Activated gamma-delta T cell (primary cell): ENCODE measurements at places on chromosomes 6 and 20.

- no peak for DNase-seq
Observed at GRCh38 chr20:59331721-59332329, 31.4 kb downstream of the EDN3 start.

DNA sequence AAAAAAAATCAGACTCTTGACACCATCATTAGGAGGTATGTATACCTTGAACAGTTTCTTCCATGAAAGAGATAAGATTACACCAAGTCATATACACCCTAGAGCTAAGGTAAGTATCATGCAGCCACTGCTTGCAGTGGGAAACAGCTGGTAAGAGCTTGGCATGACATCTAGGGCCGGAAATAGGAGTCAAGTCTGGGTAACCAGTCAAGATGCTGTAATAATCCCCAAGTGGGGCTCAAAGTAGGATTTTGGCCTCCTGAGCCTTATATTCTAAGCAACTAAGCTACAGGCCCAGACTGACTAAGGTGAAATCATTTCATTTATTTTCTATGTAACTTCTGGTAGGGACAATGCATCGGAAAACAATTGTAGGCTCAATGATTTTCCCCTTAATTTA lies 23.9 kb downstream of the TRERF1 start:
- no peak for DNase-seq

- DNase-seq, result no peak
Observed at GRCh38 chr6:107103082-107103481, 12.2 kb downstream of the BEND3 start.

- no peak for DNase-seq
Observed at GRCh38 chr6:127972815-127973214, 72.0 kb upstream of the THEMIS start.

DNA sequence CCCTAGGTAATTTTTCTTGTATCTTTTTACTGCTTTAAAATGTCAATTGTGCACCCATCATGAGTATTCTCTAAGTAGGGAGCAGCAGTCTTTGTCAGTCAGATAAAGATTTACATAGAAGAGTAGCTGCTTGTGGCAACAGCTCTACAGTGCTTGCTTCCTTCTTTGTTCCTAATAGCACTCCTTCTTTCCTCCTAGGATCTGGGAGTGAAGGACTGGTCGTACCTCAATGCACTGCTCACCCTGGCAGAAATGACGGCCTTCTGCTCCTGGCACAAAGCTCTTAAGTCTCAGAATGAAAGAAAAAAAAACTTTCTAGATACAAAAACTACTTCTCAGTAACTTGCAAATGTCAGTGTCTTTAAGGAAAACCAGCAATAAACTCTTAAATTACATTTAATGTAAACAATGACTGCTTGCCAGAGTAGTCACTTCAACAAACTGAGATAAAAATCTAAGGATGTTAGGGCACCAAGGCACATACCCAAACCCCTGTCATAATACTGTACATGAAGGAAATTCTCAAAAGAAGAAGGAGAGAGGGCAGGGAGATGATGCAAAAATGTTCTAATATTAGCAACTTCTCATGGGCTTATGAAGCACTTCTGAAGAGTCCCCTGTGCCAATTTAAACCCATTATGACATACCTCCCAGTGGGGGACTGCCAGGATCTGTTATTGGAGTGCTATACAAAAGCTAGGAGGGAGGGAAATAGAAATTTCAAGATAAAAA lies 34.0 kb downstream of the NCOA6 start:
- DNase-seq, result no peak

DNA sequence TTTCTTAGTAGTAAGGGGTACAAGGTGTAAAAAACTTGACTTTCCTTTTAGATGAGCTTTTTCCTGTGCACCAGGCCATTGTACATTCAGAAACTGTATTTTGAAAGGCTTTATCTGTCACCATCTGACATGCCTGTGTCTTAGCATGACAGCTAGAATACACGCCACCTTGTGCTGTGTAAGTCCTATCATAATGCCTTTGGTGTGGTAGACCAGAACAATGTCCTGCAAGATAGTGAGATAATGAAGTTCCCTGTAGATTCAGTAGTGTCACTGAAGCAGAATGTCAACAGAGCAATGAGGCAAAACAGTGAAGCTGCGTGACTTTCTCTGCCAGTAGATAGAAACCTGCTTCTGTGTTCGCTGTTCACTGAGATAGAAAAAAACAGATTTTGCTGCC lies 105.8 kb downstream of the JAG1 start:
- no peak for DNase-seq

DNA sequence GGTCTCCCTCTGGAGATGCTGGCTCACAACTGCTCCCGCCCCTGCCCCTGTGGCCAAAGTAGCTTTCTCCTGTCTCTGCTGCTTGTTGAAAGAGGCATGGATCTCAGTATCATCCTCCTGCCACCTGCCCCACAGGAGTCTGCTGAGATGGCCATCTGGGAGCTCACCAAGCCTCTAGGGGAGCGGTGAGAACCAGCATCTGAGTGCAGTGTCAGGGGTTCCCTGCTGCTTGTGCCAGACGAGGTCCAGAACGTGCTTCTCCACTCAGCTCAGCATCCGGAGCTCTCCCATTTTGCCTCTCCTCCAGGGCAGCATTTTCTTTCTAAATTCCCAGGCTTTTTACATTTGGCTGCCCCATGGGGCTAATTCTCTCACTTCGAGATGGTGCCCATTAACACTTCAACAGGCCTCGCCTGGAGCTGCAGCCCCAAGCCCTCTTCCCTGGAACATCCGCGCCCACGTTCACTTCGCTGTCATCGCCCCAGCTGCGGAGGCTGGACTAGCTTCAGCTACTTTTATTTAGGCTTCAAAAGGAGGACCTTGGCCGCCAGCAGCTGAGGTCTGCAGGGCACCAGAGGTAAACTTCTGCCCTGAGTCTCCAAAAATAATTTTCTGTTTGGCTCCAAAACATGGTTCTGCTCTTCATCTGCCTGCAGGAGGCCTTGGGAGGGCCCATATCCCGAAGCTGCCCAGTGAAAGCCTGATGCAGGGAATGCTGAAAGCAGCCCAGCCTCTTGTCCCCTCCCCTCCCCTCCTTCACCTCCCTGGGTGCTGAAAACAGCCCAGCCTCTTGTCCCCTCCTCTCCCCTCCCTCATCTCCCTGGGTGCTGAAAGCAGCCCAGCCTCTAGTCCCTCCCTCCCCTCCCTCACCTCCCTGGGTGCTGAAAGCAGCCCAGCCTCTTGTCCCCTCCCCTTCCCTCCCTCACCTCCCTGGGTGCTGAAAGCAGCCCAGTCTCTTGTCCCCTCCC lies 25.2 kb upstream of the MLN start:
- DNase-seq, result no peak

GRCh38 chr6:142644866-142645265 lies 300.1 kb downstream of the HIVEP2 start:
- no peak for DNase-seq

- DNase-seq, result no peak
Observed at GRCh38 chr20:17835240-17835933, 133.2 kb downstream of the SNX5 start.

DNA sequence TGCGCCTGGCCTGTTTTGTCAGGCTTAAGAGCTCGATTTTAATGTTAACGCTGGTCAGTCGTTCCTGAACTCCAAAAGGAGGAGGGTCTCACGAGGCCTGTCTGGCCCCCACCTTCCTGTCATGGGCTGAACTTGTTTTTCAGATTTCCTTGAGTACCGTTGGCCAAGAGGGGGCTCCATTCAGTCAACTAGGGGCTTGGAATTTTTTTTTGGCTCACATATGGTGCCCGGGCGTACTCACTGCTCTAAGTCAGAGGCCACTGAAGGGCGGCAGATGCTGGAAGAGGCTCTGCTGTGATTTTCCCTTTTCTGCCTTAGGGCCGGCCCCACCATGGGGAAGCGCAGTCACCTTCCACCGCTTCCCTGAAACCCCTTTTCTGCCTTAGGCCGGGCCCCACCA lies 6.9 kb upstream of the BIRC7 start:
- DNase-seq, result no peak

- no peak for DNase-seq
Observed at GRCh38 chr6:170124836-170125235, 166.0 kb downstream of the DLL1 start.

- no peak for DNase-seq
Observed at GRCh38 chr6:56803594-56803993, 151.3 kb upstream of the BEND6 start.

- DNase-seq, result no peak
Observed at GRCh38 chr20:7893014-7893730, 47.1 kb downstream of the HAO1 start.

- DNase-seq, result no peak
Observed at GRCh38 chr20:16491294-16491905, 81.8 kb downstream of the KIF16B start.

GRCh38 chr20:63778034-63778752 lies 38.6 kb downstream of the SLC2A4RG start:
- no peak for DNase-seq

DNA sequence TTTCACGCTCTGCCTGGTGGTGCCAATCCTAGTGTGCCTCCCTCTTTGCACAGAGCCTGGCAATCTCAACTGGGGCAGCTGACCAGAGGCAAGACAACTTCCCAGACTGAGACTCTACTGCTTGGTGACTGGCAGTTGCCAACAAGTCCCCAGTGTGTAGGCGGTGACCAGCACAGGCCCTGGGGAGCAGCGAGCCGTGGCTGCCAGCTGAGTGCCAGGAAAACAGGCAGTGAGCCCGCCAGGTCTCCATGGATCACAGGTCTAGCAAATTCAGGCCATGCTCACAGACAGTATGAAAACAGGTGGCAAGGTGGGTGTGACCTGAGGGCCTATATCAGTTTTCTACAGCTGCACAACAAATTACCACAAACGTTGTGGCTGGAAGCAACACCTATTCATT lies 289.9 kb downstream of the KIF16B start:
- no peak for DNase-seq

GRCh38 chr6:141783585-141783984 lies 349.1 kb upstream of the GJE1 start:
- DNase-seq, result no peak

GRCh38 chr20:2835331-2835796 lies 5.1 kb downstream of the PCED1A start:
- no peak for DNase-seq

GRCh38 chr6:134097114-134097707 lies 44.8 kb upstream of the SLC2A12 start:
- no peak for DNase-seq

- DNase-seq, result no peak
Observed at GRCh38 chr6:41970436-41970846, 28.8 kb upstream of the CCND3 start.

DNA sequence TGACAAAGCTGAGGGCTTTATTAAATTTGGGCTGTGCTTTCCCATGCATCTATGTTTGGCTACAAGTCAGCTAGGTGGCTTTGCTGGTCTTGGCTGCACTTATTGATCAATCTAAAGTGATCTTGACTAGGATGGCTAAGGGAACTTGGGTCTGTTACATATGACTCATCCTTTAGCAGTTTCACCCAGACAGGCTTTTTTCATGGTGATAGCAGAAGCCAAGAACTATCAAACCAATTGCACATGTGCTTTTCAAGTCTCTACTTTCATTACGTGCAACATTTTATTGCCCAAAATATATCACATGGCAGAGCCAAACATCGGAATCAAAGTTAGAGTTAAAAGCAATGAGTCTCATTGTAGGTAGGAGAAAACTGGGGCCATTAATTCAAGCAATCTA lies 626.3 kb downstream of the TENT5A start:
- no peak for DNase-seq

DNA sequence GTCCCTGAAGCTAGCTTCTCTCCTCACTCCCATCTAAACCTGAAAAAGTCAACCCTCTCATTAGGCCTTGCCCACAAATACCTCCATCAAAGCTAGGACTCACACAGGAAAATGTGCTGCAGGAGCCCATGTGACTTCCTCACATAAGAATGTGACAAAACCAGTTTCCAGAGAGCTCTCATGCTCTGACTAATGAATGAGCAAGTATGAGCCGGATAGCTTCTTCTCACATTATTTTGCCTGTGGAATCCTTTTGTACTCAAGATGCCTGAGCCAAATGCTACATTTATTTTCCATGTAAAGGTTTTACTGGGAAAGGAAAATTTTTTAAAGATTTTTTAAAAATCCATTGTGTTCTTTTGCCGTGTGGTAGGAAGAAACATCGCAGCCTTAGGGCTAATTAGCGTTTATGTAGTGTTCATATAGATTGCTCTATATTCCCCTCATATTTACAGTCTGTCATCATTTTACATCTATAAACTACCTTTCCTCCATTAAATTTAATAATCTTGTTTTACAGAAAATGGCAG lies 68.6 kb upstream of the CCN6 start:
- DNase-seq, result no peak

DNA sequence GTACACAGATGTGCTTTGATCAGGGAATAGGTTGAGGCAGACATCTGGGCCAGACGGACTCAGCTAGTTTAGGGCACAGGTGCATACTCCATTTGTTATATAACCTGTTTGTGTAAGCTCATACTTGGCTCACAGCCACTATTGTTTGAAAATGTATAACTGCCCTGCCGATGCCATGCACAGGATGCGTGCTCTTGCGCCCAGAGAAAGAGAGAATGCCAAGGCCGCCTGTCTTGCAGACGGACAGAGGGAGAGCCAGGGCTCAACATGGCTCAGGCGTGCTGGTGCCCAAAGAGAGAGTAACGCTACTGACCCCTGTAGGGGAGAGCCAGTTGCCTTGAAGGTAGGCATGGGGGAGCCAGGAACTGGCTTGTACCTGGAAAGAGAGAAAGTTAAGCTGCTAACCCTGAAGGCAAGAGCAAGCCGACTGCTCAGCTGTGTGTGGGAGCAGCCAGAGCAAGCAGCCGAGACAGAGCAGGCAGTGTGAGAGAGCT lies 57.7 kb downstream of the FAM229B start:
- no peak for DNase-seq

DNA sequence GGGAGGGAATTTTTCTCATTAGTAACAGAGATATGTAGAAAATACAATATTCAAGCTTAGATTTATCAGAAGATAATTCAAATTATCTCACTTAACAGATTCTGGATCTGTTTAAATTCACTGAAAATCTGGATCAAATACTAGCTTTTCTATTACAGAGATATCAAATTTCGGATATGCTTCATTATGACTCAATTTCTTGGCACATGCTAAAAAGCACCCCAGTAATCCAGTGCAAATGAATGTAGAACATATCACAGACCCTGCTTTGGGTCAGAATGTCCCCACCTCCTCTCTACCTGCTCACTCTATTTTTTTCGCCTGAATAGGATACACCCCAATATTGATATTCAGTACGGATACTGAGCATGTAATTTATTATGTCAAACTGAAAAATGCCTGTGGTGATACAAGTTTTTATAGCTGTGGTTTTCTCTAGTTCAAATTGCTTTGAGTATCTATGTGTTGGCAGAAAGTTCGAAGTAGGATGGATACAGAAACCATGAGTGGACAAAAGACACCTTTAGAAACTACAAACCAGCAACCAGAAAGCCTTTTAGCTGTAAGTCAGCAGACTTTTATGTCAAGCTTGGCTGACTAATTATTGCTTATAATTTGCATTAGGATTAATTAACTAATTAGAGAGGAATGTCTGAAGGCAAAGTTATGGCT lies 290.0 kb downstream of the TFAP2B start:
- DNase-seq, result no peak

DNA sequence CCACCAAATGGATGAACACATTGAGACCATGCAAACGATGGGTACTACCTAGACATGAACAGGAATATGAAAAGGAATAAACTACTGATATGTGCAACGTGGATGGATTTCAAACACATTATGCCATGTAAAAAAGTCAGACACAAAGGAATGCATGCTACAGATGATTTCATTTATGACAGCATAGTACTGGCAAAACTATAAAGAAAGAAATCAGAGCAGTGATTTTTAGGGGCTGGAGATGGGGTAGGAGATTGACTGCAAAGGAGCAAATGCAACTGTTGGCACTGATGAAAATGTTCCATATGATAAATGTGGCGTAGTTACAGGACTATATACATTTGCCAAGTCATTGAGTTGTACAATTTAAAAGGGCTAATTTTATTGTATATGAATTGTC lies 13.4 kb upstream of the COL12A1 start:
- no peak for DNase-seq
